Central memory CD8-positive, alpha-beta T cell (primary cell): ENCODE measurements at places on chromosomes 7 and 10.
A peak's percentile ranks its signal among the peaks of the same experiment; 100 is the strongest.

DNA sequence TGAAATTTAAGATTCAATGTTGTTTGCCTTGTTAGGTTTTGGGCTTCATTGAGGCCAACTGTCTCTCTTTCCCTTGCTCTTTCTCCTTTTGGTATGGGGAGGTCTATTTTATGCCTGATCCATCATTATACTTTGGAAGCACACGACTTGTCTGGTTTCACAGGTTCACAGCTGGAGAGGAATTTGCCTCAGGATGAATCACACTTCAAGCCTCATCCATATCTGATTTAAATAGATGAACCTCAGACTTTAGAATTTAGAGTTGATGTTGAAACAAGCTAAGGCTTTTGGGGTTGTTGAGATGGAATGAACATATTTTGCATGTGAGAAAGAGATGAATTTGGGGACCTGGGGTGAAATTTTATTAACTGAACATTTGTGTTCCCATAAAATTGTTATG is 150.5 kb upstream of the IGFBP3 start:
- no peak for DNase-seq

GRCh38 chr7:41942468-41943093 is 239.7 kb upstream of the INHBA start:
- DNase-seq, result no peak

DNA sequence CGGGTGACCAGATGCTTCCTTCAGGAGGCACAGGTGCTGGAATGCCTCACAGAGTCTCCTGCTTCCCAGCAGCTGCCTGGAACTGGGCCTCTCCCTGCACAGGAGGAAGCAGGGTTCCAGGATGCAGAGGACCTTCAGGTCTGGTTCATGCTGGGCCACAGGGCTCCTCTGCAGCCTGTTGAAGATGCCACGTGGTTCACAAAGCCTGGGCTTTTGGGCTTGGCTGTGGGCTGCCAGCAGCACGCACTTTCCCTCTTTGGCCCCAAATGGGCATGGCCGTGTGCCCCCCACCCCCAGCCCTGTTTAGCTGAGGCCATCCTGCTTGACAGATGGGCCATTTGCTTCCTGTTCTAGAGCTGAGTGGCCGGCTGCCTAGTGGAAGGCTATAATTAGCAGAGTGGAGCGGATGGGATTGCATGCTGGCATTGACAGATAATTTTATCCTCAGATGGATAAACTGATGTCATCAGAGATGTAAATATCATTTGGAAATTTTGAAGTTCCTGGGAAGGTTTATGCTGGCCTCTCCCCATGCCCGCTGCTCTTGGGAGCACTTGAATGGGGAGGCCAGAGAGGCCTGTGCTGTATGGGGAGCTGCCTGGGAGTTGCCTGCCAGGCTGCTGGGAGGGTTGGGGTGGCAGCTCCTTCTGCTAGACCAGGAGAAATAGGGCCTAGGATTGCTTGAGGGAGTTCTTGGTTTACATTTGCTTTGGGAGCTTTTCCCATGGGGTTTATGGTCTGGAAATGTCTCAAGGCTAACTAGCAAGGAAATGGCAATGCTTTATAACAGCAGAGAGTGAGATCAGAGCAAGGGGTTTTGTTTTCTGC is 28.2 kb downstream of the TSPAN15 start:
- DNase-seq, result no peak

DNA sequence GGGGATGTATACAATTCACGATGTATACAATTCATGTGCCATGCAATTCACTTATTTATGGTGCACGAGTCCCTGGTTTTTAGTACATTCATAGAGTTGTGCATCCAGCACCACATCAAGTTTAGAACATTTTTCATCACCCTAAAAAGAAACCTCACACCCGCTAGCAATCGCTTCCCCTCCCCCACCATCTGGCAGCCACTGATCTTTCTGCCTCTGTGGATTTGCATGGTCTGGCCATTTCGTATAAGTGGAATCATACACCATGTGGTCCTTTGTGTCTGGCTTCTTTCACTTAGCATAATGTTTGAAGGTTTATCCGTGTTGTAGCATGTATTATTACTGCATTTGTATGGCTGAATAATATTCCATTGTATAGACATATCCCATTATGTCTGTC is 52.1 kb downstream of the PRF1 start:
- DNase-seq, result no peak

DNA sequence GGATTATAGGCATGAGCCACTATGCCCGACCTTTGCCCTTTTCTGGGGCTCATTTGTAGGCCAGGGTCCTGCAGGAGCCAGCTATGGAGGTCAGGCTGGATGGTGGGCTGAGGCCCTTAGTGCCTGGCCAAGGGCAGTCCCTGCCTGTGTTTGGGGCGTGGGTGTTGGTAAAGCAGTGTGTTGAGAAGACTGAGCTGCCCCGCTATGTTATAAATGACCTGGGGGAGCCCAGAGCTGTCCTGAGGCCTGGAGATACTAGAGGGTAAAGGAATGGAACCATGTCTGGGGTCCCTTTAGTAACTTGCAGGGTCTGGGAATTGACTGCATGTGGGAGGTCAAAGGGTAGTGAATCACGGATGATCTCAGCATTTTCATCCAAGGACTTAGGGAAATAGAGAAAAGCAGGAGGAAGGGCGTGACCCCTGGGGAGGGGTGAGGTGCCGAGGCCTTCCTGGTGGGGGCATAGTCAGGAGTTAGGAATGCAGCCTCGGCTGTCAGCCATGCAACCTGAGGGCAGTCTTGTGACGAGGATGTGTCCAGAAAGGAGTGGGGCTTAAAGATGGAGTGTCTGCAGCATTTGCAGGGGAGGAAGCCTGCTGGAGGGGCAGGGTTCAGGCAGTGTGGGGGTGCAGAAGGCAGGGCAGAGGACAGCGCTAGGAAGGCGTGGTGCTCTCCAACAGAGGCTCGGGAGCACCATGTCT is 31.5 kb downstream of the TMEM248 start:
- no peak for DNase-seq

DNA sequence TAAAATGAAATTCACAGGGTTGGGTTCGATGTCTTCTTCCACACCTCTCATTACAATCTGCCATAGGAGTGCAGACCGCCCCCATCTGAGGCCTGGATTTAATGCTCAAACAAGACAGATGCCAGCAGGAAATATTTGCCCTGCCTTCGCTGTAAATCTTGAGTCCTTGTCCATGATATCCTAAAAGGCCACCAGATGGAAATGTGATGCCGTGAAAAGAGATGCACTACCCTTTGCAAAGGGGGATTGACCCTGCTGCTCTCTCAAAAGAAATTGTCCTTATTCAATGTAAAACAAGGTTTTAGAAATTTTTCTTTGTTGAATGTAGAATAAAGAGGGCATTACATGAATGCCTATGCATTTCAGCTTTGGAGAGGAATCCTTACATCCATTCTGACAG is 37.5 kb downstream of the AGAP4 start:
- no peak for DNase-seq

DNA sequence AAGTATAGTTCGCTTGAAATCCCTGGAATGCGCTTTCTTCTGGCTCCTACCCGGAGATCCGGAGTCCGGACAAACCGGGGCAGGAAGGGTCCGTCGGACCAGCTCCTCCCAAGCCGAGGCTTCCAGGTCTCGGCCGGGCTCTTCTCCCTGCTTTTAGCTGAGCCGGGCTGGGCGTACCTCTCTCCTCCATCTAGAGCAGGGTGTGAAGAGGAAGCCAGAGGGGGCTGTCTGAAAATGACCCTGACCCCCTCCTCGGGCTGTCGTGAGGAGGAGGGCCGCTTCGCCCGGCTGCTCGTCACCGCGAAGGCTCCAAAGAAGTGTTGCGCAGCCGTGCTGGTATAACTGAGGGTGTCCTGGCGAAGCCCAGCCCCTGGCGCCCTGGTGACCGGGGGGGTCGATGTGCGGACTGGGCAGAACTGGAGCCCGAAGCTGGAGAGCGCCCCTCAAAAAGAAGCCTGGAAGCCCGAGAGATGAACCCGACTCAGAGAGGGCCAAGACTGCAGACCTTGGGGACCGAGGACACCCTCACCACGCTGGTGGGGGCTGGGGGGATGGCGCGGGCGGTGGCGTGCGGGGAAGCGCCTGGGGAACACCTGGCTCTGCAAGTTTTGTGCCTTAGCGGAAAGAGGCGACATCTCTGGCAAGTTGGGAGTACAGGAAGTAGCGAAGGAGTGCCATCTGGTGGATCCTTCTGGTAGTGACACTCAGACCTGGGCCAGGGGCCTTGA is 5.7 kb downstream of the KAZALD1 start:
- peak; percentile 66 for DNase-seq

GRCh38 chr7:124761164-124761715 is 4.4 kb downstream of the GPR37 start:
- no peak for DNase-seq

- no peak for DNase-seq
Observed at GRCh38 chr10:2905851-2906250, 161.5 kb upstream of the PFKP start.

GRCh38 chr10:129028451-129028850 is 438.6 kb upstream of the MGMT start:
- no peak for DNase-seq

GRCh38 chr7:148809856-148810255 is 74.2 kb downstream of the EZH2 start:
- no peak for DNase-seq

DNA sequence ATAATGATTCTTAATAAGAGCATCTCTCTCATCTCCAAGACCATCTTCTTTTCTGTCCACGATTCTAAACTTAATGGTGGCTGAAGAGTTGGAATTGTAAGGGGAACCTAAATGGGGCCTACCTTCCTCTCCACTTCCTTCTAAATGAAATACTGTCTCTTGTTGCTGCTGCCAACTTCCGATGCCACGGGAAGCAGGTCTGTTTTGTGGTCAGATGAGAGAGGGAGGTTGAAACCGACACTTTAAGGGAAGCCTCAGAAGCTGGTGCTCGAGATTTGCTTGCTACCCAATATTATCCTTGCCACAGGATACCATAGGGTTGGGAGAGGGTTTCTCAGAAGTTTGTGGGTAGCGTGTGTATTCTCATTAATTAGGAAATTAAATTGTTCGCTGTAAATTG is 464.1 kb downstream of the SUGCT start:
- no peak for DNase-seq

- DNase-seq, result no peak
Observed at GRCh38 chr10:1210667-1211066, 154.5 kb downstream of the WDR37 start.

GRCh38 chr10:105068497-105068896 is 427.4 kb downstream of the SORCS3 start:
- DNase-seq, result no peak

- DNase-seq, result no peak
Observed at GRCh38 chr7:139703487-139704307, 74.1 kb downstream of the HIPK2 start.

- no peak for DNase-seq
Observed at GRCh38 chr7:151565541-151565940, 45.8 kb upstream of the RHEB start.
